Stimulated activated CD8-positive, alpha-beta memory T cell treated with anti-CD3 and anti-CD28 coated beads, Interleukin-4, amount 100 ng/mL, for 24 hours (primary cell): ENCODE measurements at places on chromosomes 6 and 20.
A peak's percentile ranks its signal among the peaks of the same experiment; 100 is the strongest.

GRCh38 chr6:133807501-133807900 lies 81.4 kb upstream of the TCF21 start:
- DNase-seq: no peak

- DNase-seq: no peak
Measured at GRCh38 chr6:42766163-42766670, 15.6 kb upstream of the BICRAL start.

DNA sequence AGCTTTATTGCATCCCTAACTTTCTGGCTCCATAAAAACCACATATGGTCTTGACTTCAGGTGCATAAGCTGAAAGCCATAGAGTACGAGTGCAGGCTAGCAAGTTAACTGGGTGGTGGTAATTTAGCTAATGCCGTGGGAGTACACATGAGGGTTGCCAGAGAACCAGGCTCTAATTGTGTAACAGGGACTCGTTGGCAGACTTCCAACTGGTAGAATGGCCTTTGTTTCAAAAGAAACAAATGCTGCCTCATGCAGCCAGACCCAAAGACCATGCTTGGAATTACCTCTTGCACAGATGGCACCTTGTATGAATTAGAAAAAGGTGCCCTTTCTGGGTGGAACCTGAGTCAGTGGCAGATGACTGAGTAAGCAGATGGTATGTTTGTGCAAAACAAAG lies 73.2 kb downstream of the LY86 start:
- DNase-seq: no peak

DNA sequence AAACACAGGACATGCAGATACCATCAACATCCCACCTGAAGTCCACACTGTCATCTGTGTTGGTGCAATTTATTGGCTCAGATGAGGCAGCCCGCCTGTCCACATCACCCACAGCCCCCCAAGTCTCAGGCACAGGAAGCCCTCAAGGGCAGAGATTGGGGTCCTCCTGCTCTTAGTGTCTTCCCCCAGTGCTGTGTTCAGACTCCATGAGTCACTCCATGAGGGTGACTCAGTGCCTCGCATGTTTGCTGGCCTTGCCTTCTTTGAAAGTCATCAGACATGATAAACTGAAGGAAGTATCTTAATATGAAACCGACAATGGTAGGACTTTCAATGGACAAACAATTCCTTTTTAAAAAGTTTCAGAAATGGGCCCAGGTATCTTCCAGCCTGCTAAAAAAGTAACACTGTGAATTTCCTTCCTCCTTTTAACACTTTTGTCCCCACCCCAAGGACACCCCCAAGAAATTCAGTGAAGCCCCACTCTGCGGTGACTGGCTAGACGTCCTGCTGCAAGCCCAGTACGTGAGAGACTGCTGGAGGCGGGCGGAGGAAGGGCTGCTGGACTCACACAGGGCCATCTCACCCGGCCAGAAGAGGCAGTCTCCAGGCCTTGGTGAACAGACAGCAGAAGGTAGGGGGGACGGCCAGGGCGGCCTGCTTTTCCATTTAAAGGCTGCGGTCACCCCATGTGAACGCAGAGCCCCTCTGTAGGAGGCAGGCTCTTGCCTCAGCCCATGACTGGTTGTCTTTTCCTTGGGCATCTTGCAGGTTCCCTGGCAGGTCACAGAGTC lies 43.0 kb upstream of the KCNK16 start:
- no peak for DNase-seq

GRCh38 chr20:23544133-23544532 lies 24.2 kb downstream of the CST9L start:
- no peak for DNase-seq

DNA sequence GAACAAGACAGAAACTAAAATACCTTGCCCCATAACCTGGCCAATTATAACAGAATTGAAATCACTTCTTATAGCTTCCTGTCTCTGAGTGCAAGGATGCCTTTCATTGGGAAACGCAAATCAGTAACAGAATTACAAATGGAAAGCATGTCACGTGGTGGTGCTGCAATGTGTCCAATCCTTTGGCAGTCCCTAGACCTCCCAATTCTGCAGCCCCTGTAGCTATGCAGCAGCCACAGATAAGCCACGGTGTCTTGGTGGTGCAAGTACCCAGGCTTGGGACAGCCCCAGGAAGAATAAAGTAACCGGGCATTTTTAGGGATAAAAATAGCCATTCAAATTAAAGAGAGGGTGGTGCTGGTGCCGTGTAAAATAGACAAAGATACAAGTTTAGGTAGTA lies 134.6 kb upstream of the CCN2 start:
- no peak for DNase-seq

DNA sequence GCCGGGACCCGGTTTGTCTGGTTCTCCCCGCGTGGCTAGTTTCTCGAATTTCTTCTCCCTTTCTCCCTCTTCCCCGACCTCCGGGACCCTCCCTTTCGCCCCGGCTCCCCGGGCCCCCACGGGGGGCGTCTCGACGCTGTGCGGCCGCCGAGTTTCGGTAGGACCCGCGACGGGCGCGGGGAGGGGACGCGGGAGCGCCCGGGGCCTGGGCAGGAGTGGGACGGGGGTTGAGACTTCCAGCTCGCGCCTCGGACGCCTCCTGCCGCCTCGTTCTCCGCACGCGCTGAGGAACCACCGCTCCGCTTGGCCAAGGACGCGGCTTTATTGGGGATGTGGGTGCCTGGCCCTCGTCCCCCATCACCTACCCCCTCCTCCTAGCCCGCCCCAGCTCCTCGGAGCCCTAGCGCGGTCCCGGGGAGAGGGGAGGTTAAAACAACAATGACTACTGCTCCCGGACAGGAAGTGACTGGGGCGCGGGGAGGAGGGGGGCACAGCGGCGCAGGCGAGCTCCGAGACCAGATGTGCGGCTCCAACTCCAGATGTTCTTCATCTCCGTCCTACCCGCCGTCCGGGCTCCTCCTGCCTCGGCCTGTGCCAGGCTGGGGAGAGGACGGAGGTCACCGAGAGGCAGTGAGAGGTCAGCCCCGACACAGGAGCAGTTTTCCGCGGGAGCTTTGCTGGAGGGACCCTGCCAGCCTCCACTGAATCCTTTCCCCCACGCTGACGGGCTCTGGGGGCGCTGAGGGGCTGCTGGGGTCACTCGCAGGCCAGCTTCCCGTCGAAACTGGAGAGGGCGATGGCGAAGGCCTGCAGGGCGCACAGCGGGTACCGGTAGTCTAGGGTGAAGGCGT lies 917 bp upstream of the TEAD3 start:
- DNase-seq: peak; percentile 43

DNA sequence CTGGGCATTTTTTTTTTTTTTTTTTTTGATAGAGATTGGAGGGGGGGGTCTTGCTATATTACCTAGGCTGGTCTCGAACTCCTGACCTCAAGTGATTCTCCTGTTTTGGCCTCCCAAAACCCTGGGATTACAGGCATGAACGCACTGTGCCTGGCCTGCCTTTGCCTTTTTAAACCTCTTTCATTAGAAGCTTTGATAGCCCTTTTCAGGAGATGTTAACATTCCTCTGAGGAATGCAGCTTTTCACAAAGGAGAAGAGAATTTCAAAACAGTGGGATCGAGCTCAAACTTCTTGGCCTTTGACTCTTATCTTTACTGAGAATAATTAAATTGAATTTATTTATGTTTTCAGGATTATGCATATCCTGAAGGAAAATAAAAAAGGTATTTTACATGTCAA lies 31.3 kb downstream of the SLC26A8 start:
- no peak for DNase-seq
